ENCODE measurements at places on chromosomes 3 and 15. TPM values are rescaled to one million over a fixed set of nuclear protein-coding genes. Genes with fewer than 3 reads are reported as not detected.

DNA sequence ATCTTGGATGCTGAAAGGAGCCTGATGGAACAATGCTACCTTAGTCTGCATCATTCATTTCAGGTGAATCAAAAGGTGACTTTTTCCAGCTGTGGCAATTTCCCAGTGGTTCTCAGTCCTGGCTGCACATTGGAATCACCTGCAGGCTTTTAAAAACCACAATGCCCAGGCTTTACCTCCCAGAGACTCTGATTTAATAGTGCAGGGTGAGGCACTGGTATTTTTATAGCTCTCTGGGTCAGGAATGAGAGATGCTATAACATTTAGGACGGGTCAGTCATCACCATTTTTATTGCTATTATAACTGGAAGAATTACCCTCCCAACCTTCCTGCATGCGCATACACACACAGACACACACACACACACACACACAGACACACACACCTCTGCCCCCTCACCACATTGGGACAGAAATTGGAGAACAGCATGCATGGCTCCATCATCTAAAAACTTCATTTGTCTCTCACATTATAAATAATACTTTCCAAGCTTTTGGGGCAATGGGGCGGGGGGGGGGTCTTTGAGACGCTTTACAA, 41.1 kb downstream of the LARP6 start:
- DNase-seq = peak; percentile 57

GRCh38 chr3:118512301-118512700, 522.3 kb downstream of the IGSF11 start:
- no peak for DNase-seq

DNA sequence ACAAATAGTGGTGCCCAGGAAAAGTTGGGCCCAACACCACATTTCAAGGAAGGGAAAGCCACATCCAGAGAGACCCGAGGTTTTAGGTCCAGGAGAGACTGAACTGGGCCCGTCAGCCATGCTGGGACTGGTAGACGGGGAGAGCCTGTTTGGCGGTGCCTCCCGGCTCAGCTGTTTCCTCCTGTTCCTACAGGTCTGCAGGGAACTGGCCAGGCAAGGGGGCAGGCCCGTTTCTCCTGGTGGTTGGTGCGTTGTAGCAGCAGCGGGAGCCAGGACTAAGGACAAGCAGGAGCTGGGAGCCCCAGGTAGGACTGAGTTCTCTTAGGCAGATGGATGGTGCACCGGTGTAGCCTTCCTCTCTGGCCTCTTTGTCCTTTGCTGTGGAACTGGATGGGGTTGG, 3.9 kb downstream of the PRKCD start:
- DNase-seq = no peak

- DNase-seq = no peak
Measured at GRCh38 chr3:129613367-129613740, 6.9 kb upstream of the PLXND1 start.

DNA sequence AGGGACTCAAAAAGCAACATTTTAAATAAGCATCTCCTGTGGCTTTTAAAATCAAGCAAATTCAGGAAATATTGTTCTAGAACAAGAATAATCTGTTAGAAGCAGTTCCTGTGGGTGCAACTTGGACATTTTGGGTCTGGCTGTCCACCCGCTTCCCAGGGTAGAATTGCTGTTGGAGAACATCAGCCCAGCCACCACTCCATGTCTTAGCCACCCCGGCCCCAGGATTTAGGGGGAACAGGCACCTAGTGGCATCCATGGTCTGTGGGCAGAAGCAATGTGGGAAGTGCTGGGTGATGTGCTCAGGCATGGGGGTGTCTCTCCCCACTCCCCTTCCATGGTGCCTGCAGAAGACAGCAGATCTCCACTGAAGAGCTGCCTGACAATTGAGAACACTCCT, 162.6 kb downstream of the KLF13 start:
- no peak for DNase-seq

GRCh38 chr3:64541803-64542202, 146.0 kb downstream of the ADAMTS9 start:
- no peak for DNase-seq

DNA sequence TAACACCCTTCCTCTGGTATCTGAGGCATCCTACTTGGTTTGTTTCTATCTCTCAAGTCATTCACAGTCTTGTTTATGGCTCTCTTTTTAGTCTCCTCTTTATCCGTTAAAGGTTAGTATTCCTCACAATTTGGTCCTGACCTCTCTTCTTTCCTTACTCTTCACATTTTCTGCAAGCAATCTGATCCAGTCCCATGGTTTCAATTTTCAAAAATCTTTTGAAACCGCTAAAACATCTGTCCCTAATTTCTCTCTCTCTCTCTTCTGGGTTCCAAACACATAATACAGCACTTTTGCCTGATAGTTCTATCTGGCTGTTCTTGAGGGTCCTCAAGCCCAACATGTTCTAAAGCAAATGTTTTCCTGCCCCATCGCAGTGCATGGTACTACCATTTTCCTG, 149.0 kb downstream of the SERPINI1 start:
- no peak for DNase-seq

DNA sequence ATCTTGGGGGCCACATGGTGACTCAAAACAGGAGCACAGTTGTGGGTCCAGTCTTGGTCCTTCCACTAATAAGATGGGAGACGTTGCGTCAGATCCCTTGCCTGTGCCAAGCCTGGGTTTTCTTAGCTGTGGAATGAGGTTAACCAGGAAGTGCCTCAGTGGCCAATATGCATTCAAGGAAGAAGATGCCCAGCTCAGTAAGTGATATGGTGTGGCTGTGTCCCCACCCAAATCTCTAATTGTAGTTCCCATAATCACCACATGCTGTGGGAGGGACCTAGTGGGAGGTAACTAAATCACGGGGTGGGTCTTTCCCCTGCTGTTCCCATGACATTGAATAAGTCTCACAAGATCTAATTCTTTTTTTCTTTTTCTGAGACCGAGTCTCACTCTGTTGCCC, 6.4 kb downstream of the ALG1L2 start:
- DNase-seq = no peak

The SLC51A gene
- total RNA-seq = not detected

The CTDSPL2 gene
- total RNA-seq = 71.2 TPM

The FOXL2 gene
- 1.8 TPM for total RNA-seq

The SKIC8 gene
- total RNA-seq = 89.1 TPM

The XYLB gene
- total RNA-seq = 1.0 TPM
